ENCODE measurements at places on chromosomes 7 and 10.

DNA sequence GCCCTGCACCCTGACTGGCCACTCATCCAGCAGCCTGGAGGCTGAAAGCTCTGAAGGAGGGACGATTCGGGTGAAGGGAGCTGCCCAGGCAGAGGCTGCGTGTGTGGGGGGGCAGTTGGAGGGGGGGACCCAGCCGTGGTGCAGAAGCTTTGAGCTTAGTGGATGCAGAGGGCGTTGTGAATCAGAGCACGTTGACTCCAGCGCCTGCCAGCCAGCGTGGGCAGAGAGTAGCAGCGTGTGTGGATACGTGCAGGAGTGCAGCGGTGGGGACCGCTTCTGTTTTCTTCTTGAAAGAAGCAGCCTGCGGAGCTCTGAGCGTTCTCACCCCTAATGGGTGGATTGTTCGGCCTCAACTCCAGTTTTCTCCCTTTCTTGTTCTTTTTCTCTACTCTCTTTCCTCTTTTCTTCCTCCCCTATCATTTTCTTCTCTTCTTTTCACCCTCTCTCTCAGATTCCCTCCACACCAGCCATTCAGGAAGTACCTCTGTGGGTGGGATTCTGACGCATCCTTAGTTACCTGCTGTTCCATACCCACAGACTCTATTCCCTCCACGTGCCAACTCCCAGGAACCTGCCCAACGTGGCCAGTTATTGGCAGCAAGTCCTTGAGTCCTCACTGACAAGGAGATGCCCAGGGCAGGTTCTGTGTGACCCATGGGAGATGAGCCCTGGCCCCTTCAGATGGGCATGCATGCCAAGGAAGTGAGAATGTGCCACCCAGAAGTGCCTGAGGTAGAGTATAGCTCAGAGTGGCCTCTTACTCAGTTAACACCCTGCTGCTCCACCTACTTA lies 47.4 kb downstream of the SORCS3 start:
- DNase-seq, result no peak

GRCh38 chr7:8379264-8379663 lies 54.1 kb upstream of the NXPH1 start:
- DNase-seq, result peak; percentile 99

GRCh38 chr7:86013662-86014061 lies 630.0 kb upstream of the GRM3 start:
- peak; percentile 5 for DNase-seq

DNA sequence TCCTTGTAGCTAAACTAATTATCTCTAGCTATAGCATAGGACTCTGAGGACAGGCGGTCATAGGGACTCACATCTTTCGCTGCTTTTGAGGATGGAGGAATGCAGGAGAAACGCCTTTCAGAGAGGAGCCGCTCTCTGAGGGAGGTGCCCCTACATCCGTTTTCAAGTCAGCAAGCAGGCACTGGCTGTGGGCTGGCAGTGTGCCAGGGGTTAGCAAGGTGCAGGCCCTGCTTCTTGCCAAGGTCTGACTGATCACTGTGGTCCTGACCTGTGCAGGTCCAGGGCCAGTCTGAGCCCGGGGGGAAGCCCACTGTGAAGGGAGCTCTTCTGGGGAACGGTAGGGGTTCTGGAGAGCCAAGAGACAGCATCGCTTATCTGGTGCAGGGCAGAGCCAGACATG lies 89.4 kb downstream of the SH3PXD2A start:
- DNase-seq, result no peak

DNA sequence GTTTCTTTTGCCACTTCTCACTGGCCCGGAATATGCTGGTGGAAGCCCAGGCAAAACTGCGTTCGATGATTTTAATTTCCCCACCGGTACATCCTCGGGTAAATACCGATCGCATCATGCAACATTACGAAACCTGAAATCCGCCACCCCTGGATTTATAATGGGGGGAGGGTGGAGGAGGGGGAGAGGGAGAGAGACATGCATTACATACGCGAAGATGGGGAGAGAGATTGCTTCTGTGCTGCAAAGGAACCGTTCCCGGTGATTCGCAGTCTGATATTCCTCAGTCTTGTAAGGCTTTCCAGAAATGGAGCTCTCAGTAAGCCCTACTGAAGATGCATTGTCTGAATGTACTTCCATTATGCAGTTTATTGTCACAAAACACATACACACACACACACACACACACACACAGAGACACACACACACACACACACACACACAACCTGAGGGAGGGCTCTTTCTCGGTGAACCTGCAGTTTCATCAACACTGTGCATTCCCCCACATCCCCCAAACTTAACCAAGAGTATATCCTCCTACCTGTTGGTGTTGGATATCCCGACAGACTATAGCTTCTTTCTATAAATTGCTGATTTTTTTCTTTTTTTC lies 741 bp downstream of the GPR85 start:
- DNase-seq, result peak; percentile 44

DNA sequence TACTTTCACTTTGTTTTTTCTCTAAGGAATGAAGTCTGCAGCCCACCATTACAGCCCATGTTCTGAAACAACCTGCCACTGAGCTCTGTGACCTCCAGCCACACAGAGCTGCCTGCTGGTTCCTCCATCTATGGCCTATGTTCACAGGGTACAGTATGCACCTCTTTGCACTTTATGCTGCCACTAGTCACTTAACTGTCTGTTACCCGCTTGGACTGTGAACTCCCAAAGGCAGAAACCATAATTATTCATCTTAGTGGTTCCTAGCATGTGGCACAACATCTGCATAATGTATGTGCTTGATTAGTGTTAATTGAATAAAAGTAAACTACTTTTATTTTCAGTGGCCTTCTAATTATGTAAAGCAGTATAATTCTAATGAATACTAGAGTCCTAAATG lies 95.5 kb upstream of the BET1 start:
- no peak for DNase-seq

DNA sequence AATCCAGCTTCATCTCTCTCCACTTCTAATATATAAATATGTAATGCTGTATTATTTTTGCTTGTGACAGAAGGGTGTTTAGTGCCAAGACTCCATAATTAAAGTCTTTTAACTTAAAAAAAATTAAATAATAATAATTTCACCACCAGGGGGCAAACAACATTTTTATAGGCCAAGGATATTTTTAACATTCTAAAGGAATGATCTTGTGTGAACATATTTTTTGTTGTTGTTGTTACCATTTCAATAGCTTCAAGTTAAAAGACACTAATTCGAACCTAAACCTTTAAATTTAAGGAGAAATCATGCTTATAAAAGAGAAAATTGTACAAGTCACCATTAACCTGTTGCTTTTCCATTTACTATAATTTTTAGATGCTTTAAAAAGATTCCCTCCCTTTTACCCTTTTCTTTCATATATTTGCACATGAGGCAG lies 7.5 kb upstream of the DNAJC1 start:
- DNase-seq, result no peak

- DNase-seq, result no peak
Measured at GRCh38 chr10:112539340-112539739, 92.3 kb downstream of the VTI1A start.

DNA sequence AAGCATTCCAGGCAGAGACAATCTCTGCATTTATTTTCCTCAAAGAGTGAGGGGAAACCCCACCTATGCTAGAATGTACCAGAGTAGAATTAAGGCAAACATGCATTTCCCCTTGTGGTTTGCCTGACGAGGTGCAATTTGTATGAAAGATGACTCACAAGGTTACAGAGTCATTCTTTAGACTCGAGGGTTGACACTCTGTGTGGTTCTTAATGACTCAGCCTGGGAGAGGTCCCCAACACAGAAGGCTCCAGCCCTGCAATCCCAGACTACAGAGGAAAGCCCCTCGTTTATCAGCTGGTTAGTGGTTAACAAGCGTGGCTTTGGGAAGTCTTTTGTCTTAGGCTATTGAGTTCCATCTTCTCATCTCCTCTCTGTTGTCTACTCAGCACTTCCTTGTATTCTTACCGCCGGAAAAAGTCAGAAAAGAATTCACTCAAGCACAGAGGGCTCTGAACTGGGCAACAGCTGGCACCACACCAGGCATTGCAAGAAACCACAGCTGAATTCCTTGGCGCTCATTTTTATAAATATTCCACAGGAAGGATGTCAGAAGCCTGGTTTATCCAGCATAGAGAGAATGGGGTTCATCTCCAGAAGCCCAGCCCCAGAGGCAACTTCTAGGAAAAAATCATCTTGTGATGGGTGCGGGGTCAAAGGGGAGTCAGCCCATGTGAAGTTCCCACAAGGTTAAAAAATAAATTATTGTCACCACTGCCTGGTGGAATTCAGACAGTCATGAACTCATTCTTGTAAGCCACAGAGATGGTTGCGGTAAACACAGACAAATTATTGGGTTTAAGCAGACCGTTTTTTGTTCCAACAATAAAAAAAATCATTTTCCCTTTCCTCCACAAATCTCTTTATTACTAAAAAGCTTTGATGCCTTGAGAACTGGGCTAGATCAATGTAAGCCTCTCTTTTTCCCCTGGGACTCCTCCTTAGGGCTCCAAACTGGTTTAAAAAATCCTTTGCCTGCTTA lies 24.5 kb upstream of the SVIL start:
- no peak for DNase-seq

GRCh38 chr7:129848436-129848835 lies 104.3 kb downstream of the UBE2H start:
- DNase-seq, result no peak

DNA sequence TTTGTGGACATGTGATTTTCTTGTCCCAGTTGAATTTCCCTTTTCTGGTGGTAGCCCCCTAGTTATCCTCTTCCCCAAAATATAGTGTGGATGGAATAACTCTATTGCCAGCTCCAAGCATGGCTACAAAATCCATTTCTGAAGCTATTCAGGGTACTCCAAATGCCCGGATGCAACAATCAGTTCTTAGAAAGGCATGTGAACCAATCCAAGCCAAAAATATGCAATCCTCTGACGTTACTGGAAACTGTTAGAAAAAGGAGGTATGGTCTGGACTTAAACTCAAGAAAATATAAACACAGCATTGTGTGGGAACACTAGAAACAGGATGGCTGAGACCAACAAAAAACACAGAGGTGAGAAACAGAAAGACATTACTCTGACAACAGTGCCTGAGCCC lies 347.0 kb downstream of the GPAM start:
- DNase-seq, result no peak

GRCh38 chr7:133367561-133367960 lies 114.7 kb downstream of the EXOC4 start:
- DNase-seq, result no peak

DNA sequence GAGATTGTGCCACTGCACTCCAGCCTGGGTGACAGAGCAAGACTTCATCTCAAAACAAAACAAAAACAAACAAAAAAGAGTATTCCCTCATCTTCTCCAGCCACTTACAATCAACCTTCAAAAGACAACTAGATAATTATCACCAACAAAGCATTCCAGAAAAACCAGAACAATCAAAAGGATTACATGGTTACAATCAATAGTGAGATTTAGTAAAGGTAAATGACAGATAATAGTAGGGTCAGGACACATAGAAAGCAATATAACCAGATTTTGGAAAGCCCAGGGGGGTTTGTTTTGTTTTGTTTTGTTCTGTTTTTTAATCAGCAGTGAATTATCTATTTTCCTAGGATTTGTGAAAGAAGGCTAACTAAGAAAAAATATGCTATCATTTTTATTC lies 91.0 kb upstream of the PTN start:
- DNase-seq, result no peak

DNA sequence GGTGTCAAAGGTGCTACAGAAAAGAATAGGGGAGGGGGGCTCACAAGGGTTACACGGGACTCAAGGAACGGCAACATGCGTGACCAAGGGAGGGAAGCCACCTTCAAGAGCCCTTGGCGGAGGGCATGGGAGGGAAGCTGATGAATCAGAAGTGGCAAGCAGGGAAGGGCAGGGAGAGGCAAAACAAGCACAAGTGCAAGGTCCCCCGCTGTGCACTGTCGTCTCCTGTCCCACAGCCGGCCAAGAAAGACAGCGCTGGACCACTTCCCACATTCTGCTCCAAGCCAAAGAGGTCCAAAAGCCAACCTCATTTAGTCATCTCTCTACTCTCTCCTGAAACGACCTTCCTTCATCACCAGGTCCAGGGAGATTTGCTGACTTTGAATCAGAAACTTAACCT lies 102.7 kb downstream of the CALN1 start:
- DNase-seq, result no peak

- peak; percentile 50 for DNase-seq
Measured at GRCh38 chr7:7014827-7015595, 167.3 kb upstream of the C1GALT1 start.

GRCh38 chr10:69491611-69492010 lies 40.3 kb downstream of the TSPAN15 start:
- DNase-seq, result no peak

GRCh38 chr10:87841186-87841585 lies 22.1 kb downstream of the KLLN start:
- no peak for DNase-seq

DNA sequence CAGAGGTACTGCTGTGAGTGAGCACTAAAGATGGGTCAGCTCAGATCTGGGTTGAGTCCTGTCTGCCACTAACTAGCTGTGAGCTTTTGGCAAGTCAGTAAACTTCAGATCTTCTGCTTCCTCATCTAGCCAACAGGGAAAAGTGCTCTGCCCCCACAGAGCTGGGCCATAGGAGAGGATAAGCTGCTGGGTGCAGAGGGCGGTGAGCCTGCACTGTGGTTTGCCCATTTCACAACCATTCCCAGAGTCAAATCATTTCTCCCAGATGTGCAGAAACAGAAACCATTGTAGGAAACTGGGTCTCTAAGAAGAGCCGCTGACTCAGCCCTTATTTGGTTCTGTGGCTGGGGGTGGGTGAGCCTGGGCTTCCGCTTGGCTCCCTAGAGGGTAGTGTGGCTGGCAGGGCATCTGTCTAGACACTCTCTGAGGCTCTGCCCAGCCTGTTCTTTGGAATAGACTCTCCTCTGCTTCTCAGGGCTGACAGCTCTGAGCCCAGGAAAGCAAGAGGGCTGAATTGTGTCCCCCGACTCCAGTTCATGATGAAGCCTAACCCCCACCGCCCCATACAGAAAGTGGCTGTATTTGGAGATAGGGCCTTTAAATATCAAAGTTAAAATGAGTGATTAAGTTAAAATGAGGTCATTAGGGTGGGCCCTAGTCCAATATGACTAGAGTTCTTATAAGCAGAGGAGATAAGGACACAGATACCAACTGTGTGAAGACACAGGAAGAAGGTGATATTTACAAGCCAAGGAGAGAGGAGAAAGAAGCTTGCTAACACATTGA lies 29.5 kb upstream of the ARHGAP22 start:
- DNase-seq, result no peak

Data from NCI-H1092 treated with DMSO at 0.1 percent for 48 hours (cell line).